ENCODE measurements at places on chromosomes 2 and 18. TPM values are rescaled to one million over a fixed set of nuclear protein-coding genes. Genes with fewer than 3 reads are reported as not detected.

- no peak overlapping the region for H3K4me3 ChIP-seq
- no peaks in the 10 kb centered on the region for H3K27me3 ChIP-seq
- no peaks in the 10 kb centered on the region for H3K4me1 ChIP-seq
- H3K27ac ChIP-seq: no peak overlapping the region
These were observed 136.6 kb upstream of the ALKAL2 start for GRCh38 chr2:424306-425171.

DNA sequence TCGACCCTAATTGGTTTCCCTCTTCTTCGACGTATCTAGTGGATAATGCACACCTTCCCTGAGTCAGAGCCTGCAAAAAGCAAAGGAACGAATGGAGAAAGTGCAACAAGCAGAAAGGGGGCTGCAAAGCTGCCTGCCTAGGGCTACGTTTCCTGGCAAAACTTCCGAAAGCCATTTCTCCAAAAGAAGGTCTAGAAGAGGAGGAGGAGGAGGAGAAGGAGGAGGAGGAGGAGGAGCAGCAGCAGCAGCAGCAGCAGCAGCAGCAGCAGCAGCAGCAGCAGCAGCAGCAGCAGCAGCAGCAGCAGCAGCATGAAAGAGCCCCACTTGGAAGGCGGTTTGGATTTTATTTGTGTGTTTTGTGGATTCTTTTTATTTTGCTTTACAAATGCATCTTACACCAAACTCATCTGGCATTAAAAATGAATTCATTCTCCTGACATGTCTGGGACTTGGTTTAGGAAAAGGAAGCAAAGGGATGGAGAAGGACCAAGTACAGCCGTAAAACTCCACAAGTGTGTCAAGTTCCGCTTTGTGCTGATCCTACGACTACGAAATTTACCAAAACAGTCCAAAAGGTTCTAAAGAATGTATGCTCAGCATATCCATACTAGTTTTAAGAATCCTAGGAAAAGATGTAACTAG lies 2.0 kb downstream of the TCF4 start:
- H3K4me3 ChIP-seq: peak overlapping the region; percentile 42
- no peaks in the 10 kb centered on the region for H3K4me1 ChIP-seq
- DNase-seq: no peak
- no peaks in the 10 kb centered on the region for H3K36me3 ChIP-seq
- H3K27ac ChIP-seq: no peak overlapping the region

DNA sequence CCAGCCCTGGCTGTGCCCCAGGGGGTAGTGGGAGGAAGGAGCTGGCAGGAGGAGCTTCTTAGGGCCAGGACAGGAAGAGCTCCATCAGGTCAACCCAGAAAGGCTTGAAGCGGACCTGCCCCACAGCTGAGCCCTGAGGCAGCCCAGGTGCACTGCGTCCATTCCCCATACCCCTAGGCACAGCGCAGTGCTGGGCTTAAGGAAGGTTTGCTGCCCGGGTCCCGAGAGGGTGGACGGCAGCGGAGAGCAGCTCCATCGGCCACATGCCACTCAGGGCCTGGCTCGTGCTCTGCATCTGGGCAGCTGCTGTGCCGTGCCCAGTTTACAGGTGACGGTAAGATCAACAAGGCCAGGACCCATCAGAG lies 26.4 kb downstream of the DNMT3A start:
- no peak for DNase-seq
- no peaks in the 10 kb centered on the region for H3K27me3 ChIP-seq
- H3K4me3 ChIP-seq: no peak overlapping the region
- no peaks in the 10 kb centered on the region for H3K36me3 ChIP-seq
- H3K4me1 ChIP-seq: peaks cover 30% of the 10 kb centered on the region

DNA sequence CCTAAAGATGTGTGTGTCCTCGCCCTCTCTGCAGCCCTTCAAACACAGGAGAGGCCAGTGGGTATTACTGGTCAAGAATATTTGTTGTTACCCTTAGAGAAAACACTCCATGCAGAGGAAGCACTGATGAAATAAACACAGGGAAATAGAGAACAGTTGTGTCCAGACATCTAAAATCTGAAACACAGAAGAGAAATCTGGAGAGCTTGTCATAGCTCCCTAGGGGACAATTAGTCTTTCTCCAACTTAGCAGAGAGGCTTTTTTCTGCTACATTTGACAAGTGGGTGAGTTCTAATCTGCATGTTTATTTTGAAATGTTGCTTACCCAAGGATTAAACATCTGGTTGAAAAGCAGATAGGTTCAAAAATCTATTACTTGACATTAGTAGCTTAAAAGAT lies 190.1 kb downstream of the CTNNA2 start:
- H3K4me1 ChIP-seq: no peaks in the 10 kb centered on the region
- no peaks in the 10 kb centered on the region for H3K27me3 ChIP-seq
- H3K27ac ChIP-seq: no peak overlapping the region
- no peaks in the 10 kb centered on the region for H3K36me3 ChIP-seq
- no peak overlapping the region for H3K4me3 ChIP-seq
- DNase-seq: no peak

DNA sequence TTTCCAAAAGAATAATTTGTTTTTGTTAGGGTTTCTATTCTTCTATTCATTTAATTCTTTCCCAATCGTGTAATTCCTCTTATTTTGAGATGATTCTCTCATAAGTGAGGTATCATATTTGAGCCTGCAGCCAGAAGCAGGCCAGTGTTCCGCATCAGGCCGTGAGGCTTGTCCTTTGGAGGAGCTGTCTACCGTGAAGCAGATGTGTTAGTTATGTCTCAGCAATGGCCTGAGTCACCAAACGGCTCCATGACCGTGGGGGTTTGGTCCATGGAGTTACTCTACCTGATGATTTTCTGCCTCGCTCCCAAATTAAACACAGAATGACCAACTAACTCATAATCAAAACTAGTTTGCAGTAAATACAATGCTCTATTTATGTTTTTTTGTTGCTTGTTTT lies 64.2 kb upstream of the TMEM87B start:
- H3K36me3 ChIP-seq: no peaks in the 10 kb centered on the region
- no peak overlapping the region for H3K4me3 ChIP-seq
- no peaks in the 10 kb centered on the region for H3K27me3 ChIP-seq

DNA sequence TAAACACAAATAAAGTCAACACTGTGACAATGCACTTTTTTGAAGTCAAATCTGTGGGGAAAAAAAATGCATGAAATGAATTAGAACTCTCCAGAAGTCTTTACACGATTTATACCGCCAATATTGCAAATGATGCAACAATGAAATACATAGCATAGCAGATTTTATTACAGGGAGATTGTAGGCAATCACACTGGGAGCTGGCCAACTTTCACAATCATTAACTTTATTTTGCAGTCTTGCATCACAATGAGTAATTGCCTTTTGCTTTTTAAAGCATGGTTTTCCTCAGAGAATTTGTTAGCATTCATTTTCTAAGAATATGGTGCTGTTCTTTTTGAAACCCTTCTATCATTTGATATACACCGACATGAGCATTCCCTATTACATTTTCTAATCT lies 366.4 kb upstream of the FSIP2 start:
- H3K27ac ChIP-seq: no peak overlapping the region
- H3K36me3 ChIP-seq: no peaks in the 10 kb centered on the region
- no peaks in the 10 kb centered on the region for H3K27me3 ChIP-seq
- no peaks in the 10 kb centered on the region for H3K4me1 ChIP-seq

- no peaks in the 10 kb centered on the region for H3K36me3 ChIP-seq
- no peak overlapping the region for H3K27ac ChIP-seq
- H3K4me1 ChIP-seq: no peaks in the 10 kb centered on the region
- no peaks in the 10 kb centered on the region for H3K27me3 ChIP-seq
- no peak for DNase-seq
These were observed 116.4 kb downstream of the TAF4B start for GRCh38 chr18:26342646-26343045.

GRCh38 chr18:51196118-51196810 lies 1.2 kb downstream of the MEX3C start:
- peak; percentile 42 for DNase-seq
- H3K4me3 ChIP-seq: peak overlapping the region; percentile 94
- H3K27ac ChIP-seq: peak overlapping the region; percentile 98
- H3K36me3 ChIP-seq: no peaks in the 10 kb centered on the region

- H3K27ac ChIP-seq: peak overlapping the region; percentile 97
- H3K4me1 ChIP-seq: peaks cover 3% of the 10 kb centered on the region
- no peak for DNase-seq
- H3K27me3 ChIP-seq: no peaks in the 10 kb centered on the region
These were observed 5.2 kb downstream of the TGIF1 start for GRCh38 chr18:3455090-3455635.

Gene GPD2
- 30.7 TPM for total RNA-seq

Gene TCF23
- total RNA-seq: 26.3 TPM

Gene KCTD1
- total RNA-seq: 22.1 TPM

Gene IGFBP2
- 297 TPM for total RNA-seq

Gene ASB18
- not detected for total RNA-seq

Data from ovary (tissue), 10 donors.